ENCODE measurements at places on chromosomes 12 and 14.

DNA sequence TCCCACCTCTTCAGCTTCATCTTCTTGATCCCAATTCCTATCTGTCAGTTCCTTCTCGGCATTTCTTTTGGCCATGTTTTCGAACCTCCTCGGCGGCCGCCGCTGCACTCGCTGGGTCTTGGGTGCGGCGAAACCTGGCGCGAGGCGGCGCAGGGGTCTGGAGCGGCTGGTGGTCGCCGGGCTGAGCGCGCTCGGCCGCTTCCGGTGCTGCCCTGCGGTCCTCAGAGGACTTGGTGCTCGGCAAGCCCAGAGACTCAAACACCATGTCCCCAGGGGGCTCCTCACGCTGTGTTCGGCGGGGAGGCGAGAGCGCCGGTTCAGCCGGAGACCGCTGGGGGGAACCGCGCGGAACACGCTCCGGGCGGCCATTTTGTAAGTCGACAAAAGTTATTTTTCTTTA lies 51.8 kb downstream of the PPP1R36 start:
- no peak for DNase-seq

- DNase-seq: no peak
These were observed 9.4 kb downstream of the PLD4 start for GRCh38 chr14:104933746-104934733.

GRCh38 chr14:92924247-92924646 lies 1.3 kb downstream of the CHGA start:
- no peak for DNase-seq

DNA sequence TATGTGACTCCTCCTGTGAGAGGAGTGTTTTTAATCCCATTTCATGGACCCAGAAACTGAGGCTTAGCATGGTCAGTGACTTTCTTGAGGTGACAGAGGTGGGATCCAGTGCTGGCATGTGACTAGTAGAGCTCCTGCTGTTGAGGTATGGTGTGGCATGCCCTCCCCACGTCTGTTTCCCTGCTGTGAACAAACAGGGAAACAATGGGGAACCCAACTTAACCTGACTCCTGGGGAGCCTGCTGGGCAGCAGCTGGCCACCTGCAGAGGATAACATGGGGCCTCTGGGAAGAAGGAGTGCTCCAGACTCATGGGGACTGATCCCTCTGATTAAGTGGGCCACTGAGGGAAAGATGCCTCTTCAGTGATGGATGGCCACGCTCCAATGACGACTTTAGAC lies 114.0 kb downstream of the BEGAIN start:
- DNase-seq: no peak

DNA sequence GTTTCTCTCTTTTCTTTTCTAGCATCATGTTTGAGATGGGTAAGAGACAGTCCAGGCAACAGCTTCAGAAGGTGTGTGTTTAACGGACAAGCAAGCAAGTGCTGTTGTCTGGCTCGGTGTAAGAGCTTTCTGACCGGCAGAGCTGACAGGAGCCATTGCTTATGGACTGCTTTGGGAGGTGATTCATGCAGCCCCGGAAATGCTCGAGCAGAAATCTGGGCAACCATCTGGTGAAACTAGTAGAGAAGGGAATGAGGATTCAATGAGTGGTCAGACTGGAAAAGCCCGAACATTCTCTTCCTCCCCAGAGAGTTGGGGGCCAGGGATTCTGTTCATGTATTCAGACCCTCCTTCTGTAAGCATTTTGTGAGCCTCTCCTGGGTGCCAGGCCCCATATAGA lies 24.4 kb downstream of the TUNAR start:
- DNase-seq: no peak

- no peak for DNase-seq
These were observed 96.7 kb downstream of the RFLNA start for GRCh38 chr12:124391340-124392261.

GRCh38 chr12:4221258-4221620 lies 52.3 kb upstream of the CCND2 start:
- DNase-seq: no peak

GRCh38 chr12:89632778-89633177 lies 75.9 kb downstream of the ATP2B1 start:
- no peak for DNase-seq

GRCh38 chr12:64890873-64891468 lies 66.5 kb downstream of the TBC1D30 start:
- peak; percentile 29 for DNase-seq

DNA sequence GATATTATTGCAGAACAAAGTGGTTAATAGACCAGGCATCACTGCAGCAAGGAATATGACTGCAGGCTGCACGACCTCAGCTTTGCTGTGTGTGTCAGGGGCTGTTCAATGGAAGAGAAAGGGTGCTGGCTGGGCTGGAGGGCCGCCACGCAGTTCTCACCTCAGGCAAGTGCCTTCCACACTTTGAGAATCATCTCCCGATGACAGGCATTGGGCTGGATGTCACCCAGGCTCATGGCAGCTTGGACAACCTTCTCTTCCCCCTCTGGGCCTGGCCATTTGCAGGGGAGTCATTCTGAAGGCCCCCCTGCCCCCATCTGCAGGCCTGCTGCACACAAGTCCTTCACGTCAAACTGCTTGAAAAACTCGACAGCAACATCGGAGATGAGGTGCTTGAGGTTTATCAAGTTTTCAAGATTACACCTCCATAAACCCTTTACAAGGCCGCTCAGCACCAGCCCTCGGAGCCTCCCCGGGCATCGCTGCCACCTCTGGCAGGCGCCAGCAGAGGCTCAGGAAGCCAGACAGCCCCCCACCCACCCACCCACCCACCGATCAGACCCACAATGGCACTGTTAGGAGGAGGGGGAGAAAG lies 165.9 kb upstream of the GSC start:
- DNase-seq: no peak

DNA sequence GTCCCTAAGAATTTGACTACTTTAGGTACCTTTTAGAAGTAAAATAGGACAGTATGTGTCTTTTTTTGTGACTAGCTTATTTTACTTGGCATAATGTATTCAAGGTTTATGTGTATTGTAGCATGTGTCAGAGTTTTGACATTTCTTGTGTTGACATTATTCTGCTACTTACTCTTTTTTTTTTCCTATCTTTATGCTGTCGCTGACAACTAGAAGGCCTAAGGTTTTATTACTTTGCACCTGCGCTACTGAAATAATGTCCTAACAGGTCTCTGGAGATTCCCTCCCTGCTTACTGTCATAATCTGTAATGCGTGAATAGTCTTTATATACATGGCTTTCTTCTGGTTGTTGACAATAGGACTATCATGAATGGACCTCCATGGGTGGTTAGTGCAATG lies 43.0 kb downstream of the PDE3A start:
- no peak for DNase-seq

- DNase-seq: no peak
These were observed 448 bp downstream of the FBXL14 start for GRCh38 chr12:1594006-1594260.

GRCh38 chr14:100031506-100032281 lies 33.5 kb upstream of the EVL start:
- no peak for DNase-seq

DNA sequence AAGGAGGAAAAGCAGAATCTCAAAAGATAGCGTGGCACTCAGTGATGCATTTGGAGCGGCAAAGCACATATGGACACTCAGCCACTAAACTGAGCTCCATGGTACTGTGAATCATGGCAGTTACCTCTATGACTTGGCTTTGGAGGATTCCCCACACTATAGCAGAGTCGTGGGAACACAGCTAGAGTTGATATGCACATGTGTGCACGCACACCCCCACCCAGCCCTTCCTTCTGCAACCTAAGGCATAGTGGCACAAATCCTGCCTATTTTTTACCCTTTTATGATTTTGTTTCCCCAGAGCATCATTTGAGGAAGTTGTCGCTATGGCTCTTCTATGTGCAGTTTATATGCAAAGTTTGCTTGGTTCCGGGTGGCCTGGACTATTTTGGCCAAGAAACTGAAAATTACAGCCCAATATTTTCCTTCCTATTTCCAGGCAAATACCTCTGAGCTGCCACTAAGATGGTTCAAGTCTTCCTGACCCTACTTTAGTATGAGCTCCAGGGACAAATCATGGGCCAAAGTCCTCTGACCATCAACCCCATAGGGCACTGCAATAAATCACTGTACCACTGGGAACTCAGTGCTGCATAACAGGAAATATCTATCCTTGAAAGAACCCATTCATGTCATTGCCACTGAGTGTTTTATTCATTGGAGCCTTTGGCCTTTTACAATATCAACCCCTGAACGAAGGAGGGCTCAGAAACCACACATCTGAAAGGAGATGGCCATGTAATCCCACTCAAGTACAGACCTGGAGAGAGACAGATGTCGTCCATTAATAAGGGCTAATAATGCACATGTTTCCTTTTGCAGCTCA lies 177.5 kb downstream of the EGLN3 start:
- DNase-seq: no peak

DNA sequence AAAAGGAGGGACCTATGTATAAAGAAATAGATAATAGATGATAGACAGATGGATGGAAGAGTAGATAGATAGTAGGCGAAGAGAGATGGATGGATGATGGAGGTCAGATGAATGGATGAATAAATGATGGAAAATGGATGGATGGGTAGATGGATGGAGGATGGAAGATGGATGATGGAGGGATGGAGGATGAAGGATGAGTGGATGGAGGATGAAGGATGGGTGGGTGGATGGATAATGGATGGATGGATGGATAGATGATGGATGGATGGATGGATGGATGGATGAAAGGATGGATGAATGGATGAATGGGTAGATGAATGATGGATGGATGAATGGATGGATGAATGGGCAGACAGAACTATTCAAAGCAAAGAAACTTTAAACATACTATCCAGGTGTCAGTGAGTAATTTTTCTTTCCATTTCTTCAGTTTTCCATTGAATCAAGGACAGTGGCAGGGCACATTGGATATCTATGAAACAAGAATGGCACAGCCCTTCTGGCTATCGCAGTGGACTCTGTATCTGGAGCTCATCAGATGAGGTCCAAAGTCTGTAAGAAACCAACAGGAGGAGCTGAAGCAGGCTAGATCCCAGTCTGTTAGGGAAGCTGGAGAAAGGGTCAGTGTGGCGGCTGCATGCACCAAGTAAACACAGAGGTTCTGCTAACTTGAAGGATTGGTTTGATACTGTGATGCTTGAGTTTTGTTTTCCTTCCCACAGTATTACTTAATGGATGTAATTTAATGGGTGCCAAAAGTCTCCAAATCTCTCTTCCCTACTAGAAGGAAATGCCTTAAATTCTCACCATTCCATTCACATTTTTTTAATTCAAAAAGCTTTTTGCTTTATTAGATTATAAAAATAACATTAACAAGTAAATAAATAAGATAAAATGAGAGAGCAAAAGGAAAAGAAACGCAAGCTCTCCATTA lies 18.1 kb upstream of the MED13L start:
- no peak for DNase-seq
